ENCODE measurements at places on chromosomes 12 and 14.

DNA sequence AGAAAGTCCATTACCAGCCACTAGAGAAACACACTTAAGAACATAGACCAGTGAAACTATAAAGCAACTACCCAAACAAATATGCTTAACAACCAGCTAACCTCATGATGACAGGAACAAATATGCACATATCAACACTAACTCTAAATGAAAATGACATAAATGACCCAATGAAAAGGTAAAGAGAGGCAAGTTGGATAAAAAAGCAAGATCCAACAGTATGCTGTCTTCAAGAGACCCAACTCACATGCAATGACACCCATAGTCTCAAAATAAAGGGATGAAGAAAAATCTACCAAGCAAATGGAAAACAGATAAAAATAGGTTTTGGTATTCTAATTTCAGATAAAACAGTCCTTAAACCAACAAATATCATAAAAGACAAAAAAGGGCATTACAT lies 77.8 kb downstream of the TMTC3 start:
- no peak for DNase-seq

DNA sequence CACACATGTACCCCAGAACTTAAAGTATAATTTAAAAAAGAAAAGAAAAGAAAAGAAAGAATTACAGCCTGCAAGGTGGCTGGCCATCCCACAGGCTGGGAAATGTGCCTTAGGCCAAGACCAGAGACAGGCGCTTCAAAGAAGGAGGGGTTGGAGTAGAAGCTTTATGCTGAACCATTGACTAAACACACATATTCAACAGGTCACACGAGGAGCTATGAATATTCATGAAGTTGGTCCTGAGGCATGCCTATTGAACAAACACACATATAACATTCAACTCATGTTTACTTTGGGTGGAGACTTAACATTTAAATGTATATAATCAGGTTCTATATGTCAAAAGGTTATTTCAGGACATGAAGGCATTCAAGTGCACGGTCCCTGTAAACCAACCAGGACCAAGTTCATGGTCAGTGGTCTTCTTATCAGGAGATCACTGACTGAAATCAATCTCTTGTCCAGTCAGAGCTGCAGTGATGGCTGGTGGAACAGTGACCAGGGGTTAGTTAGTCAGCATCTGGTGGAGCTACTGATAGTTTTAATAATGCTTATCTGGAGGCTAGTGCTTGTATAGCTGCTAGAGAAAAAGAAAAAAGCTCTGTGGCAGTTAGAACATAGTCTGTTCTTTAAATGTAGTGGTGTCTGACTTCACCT lies 35.6 kb upstream of the ITPR2 start:
- DNase-seq, result no peak

GRCh38 chr12:56286044-56286830 lies 13.9 kb downstream of the CS start:
- DNase-seq, result no peak

GRCh38 chr12:124508381-124509079 lies 58.9 kb downstream of the NCOR2 start:
- DNase-seq, result no peak

DNA sequence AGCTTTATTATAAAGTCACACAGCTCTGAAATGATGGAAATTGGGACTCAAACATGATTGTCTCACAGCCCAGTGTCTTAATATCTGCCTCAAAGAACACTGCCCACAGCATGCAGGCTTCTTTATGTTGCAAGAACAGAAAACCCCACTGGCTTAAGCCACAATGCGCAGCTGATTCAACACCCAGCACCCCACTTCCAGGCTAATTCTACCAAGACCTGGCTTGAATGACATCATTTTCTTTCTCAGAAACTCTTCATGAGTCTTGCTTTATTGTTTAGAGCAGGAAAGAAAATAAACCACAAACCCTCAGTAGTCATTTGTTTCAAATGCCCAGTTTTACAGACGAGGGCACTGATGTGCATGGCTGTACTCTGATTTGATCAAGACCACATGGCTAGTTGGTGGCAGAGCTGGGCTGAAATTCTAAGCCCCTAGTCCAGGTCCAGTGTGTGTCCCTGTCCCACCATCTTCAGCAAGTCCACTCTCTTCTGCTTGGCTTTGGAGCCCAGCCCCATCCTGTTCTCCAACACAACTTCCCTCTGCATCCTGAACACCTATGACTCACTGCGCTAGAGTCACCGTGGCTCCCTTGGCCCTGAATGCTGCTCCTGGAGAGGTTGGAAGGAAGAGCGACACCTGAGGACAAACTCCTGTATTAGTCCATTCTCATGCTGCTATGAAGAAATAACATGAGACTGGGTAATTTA lies 50.3 kb upstream of the SRSF5 start:
- peak; percentile 16 for DNase-seq

GRCh38 chr12:125202421-125202820 lies 137.2 kb downstream of the AACS start:
- no peak for DNase-seq

DNA sequence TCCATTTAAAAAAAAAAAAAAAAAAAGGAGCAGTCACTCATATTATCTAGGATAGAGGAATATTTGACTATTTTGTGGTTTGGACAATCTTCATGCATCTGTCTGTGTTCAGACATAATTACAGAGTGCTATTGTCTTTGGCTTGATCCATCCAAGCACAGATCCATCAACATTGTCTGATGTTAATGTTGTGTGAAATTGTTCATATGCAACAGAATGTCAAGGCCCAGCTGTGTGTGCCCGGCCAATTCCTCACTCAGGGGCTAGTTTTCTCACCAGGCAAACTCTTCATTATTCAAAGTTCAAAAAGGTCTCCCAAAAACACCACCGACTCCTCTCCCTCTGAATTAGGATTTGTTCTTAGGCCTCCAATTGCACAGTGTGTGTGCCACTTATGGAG lies 324.9 kb upstream of the TMTC1 start:
- DNase-seq, result no peak

DNA sequence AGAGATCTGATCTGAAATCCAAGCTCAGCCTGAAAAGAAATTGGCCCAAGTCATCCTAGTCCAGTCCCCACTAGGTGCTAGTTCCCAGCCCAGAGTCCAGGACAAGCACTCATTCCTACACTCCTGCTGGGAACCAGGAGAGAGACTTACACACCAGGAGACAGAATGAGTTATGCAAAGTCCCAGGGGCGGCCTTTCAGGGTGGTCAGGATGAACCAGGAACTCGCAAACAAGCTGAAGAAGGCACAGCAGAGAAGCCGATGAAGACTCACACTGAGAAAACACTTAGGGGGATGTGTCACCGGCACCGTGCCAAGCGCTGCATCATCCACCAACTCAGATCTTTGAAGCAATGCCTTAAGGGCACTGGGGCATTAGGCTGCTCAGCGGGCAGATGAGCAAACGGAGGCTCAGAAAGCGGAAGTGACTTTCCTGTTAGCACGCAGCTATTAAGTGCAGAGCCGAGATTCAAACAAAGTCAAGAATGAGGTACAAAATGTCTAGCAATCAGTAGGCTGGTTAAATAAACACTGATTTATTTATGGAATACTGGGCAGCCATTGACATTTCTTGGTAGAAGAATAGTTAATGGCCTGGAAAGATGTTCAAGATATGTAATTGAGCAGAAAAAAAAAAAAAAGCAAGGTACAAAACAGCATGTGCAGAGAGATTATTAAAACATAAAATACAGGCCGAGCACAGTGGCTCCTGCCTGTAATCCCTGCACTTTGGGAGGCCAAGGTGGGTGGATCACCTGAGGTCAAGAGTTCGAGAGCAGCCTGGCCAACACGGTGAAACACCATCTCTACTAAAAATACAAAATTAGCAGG lies 78.7 kb downstream of the LRRC74A start:
- DNase-seq, result peak; percentile 61

GRCh38 chr14:39315859-39316444 lies 82.2 kb downstream of the MIA2 start:
- no peak for DNase-seq

DNA sequence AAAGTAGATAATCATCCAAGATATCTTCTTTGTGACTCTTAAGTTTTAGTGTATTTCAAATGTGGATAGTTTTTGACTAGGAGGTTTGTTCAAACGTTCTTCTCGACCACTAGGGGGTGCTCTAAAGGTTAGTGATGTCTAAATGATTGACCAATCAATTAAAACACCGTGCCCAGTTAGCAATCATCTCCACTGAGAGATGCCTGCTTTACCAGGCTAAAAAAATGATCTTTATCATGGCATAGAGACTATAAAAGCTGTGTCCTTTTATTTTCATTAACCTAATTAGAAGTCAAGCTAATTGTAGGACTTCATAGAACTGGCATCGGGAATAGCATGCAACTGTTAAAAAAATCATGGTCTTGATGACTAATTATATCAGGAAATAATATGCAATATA lies 153.9 kb downstream of the PRKCH start:
- no peak for DNase-seq

GRCh38 chr14:65251213-65251612 lies 148.9 kb upstream of the MAX start:
- DNase-seq, result no peak

- DNase-seq, result no peak
These were observed 3.1 kb upstream of the LMO3 start for GRCh38 chr12:16608946-16609539.

GRCh38 chr12:26642361-26642760 lies 190.6 kb downstream of the ITPR2 start:
- DNase-seq, result no peak

DNA sequence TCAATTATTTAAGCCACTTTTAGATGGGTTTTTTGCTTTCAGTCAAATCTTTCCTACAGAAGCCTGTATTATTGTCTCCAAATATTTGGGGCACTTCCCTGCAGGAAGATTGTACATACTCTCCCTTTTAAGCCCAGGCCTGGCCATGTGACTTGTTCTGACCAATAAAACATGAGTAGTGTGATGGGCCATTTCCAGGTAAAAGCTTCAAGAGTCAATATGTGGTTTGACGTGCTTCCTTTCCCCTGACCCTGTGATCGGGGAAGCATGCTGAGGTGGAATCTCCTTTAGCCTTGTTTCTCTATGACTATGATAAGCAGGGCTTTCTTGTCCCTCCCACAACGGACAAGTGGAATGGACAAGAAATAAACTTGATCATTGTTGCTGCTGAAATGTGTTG lies 14.2 kb upstream of the NIN start:
- no peak for DNase-seq

DNA sequence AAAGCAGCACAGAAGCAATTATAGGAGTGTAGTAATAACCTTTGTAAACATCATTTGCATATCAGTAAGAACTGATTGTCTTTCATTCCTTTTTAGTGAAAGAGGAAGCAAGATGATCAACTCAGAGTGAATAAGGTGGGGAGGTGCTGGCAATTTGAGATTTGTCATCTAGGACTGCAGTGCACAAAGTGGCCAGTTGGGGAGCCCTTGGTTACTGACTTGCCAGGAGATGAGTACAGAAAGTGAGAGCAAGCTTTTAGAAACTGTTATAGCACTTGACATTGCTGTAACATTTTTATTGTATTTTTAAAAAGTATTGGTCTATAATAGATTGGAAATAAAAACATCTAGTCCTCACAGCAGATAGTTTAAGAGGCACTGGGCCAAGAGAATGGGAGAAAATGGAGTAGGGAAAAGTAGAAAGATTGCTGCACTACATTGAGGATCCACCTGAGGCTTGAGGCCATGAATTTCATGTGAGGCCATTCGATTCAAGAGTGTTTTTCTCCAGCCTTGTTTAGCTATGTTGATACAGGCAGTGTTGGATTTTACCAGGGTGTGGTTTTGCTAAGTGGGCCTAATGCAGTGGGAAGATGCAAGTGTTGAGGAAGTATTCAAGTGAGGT lies 98.2 kb downstream of the SNAPC1 start:
- DNase-seq, result peak; percentile 31

DNA sequence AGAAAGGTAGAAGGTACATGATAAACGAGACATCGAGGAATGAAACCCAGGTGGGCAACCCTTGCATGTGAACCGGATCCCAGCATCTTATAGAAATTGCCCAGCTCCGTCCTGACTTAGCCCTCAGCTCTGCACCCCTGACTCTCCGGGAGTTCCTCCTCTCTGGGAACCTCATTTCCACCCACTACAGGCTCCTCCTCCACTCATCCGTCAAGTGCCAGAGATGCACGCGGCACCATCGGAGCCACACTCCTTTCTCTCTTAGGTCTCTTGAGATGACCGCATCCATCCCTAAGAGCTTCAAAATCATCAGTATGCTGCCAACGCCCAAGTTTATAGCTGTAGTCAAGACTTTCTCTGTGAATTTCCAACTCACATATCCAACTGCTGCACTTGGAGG lies 84.7 kb downstream of the TTC7B start:
- DNase-seq, result no peak

DNA sequence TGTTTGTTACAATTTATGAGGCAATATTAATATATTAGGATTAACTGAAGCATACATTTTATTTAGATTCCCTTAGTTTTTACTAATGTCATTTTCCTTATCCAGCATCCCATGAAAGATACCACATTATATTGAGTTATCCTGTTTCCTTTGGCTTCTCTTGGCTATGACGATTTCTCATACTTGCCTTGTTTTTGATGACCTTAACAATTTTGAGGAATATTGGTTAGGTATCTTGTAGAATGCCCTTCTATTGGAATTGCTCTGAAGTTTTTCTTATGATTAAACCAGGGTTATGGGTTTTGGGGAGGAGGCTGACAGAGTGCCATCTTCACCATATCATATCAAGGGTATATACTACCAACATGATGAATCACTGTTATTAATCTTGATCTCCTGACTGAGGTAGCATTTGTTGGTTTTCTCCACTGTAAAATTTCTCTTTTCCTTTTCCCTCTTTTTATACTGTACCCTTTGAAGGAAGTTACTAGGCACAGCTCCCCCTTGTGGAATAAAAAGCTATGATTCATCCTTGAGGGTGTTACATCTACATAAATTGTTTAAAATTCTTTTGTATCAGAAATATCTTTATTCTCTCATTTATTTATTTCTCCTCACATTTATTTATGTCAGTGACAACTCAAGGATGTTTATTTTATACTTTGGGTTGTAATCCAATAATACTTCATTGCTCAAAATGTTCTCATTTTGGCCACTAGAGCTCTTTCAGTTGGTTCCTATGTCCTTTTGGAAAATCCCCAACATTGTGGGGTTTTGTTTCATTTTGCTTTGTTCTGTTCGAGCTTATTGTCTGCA lies 239.0 kb downstream of the SLC16A7 start:
- no peak for DNase-seq

- DNase-seq, result no peak
These were observed 333.8 kb downstream of the PDZRN4 start for GRCh38 chr12:41521872-41522379.

- DNase-seq, result peak; percentile 55
These were observed 1180.6 kb downstream of the VRK1 start for GRCh38 chr14:97977651-97978261.

- DNase-seq, result no peak
These were observed 167.1 kb upstream of the OR4E1 start for GRCh38 chr14:21840765-21841164.

GRCh38 chr12:106070147-106070546 lies 68.6 kb downstream of the NUAK1 start:
- no peak for DNase-seq

All from stimulated activated CD8-positive, alpha-beta memory T cell treated with anti-CD3 and anti-CD28 coated beads, Interleukin-2, amount 100 ng/mL, for 1 hour (primary cell).